Subcutaneous preadipocyte (primary cell): ENCODE measurements at places on chromosomes 3 and 15. TPM values are rescaled to one million over a fixed set of nuclear protein-coding genes. Genes with fewer than 3 reads are reported as not detected.

The APBA2 gene
- 2.3 and 2.9 TPM in 2 replicates for total RNA-seq

The SLC6A20 gene
- not detected in 2 replicates for total RNA-seq

The EFHB gene
- total RNA-seq = 0.37 and 1.4 TPM in 2 replicates

The ZPLD1 gene
- not detected in 2 replicates for total RNA-seq

The LMCD1 gene
- total RNA-seq = 3.3 and 19.1 TPM in 2 replicates

The HDC gene
- total RNA-seq = not detected in 2 replicates

The ALDH1A3 gene
- 34.4 and 118 TPM in 2 replicates for total RNA-seq

The WDR76 gene
- total RNA-seq = 15.4 and 31.7 TPM in 2 replicates

The GOLGA6A gene
- not detected in 2 replicates for total RNA-seq

The THRB gene
- 5.9 and 6.8 TPM in 2 replicates for total RNA-seq

The PIERCE2 gene
- total RNA-seq = 0.73 and 1.4 TPM in 2 replicates

The KLF13 gene
- total RNA-seq = 34.9 and 40.7 TPM in 2 replicates

The CLRN1 gene
- total RNA-seq = not detected in 2 replicates

The THSD4 gene
- total RNA-seq = 5.9 and 38.5 TPM in 2 replicates

The GOLGA6L1 gene
- total RNA-seq = not detected in 2 replicates

The EEF1AKMT4 gene
- total RNA-seq = 5.5 and 5.7 TPM in 2 replicates

The NDN gene
- 38.9 and 76.8 TPM in 2 replicates for total RNA-seq

The CCDC174 gene
- 8.8 TPM in 2 replicates for total RNA-seq

The CTXND1 gene
- total RNA-seq = not detected in 2 replicates

The RETNLB gene
- not detected in 2 replicates for total RNA-seq

The RARB gene
- total RNA-seq = 1.5 and 2.2 TPM in 2 replicates

The TMEM158 gene
- 26.8 and 35.0 TPM in 2 replicates for total RNA-seq
